ENCODE measurements at places on chromosomes 11 and 22. TPM values are rescaled to one million over a fixed set of nuclear protein-coding genes. Genes with fewer than 3 reads are reported as not detected.

DNA sequence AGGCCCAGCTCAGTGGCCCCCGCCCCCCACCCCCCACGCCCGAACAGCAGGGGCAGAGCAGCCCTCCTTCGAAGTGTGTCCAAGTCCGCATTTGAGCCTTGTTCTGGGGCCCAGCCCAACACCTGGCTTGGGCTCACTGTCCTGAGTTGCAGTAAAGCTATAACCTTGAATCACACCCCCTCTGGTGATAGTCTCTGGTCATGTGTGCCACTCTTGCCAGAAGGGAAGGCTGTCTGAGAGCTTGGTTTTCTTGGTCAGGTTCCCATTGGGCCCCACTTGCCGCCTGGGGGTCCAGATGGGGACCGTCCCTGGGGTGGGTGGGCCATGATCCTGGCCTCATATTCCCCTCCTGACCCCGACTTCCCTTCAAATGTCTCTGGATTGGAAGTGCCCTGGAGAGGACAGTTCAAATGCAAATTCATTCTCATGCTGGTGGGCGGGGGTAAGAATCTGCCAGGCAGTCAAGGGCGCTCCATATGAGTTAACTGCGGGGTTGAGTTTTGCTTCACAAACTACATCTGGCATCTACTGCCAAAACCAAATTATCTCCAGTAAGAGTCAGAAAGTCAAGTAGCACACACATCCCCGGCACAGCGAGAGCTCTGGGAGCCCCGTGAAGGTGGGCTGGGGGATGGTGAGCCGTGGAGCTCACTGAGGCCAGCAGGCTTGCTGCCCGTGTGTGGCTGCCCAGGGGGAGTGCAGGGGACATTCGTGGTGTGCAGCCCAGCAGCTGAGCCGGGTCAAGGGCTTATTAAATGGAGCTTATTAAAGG lies 35.7 kb downstream of the B3GAT1 start:
- H3K36me3 ChIP-seq, result no peaks in the 10 kb centered on the region
- peaks cover 2% of the 10 kb centered on the region for H3K27me3 ChIP-seq
- no peak overlapping the region for H3K4me3 ChIP-seq

GRCh38 chr11:2411446-2412305 lies 11.1 kb downstream of the TSSC4 start:
- H3K36me3 ChIP-seq, result no peaks in the 10 kb centered on the region
- no peaks in the 10 kb centered on the region for H3K27me3 ChIP-seq

DNA sequence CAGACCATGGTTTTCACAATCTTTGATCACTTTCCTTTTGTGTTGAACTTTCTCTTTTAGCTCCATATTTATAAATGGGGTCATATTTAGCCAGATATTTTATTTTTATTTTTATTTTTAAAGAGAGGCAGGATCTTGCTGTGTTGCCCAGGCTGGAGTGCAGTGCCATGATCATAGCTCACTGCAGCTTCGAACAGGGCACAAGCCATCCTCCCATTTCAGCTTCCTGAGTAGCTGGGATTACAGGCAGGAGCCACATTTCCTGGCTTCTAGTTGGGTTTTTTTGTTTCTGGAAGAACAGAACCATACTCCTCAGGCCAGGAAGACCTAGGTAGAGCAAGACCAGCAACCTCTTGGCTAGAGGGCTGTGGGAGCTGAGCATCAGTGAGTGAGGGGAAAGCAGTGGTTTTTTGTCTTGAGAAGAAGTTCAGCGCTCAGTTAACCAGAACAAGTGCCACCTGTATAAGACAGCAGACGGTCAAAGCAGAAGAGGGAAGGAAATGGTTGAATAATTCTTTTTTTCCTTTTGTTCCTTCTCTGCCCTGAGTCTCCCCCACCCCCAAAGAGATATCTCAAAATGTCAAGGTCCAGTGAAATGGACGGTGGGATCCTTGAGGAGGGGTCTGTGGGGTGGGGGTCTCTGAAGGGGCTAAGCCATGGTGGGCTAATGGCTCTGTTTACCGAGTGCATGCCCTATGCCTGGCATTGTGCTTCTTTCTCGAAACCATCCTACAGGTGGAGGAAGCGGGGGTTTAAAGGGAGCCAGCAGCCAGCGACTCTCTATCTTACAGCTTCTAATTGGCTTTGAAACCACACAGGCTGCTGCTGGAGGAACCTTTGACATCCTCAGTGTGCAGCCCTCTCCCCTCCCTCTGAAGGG lies 63.0 kb downstream of the PTPRJ start:
- no peaks in the 10 kb centered on the region for H3K27me3 ChIP-seq
- no peak overlapping the region for H3K27ac ChIP-seq
- H3K36me3 ChIP-seq, result no peaks in the 10 kb centered on the region
- no peak overlapping the region for H3K4me3 ChIP-seq
- DNase-seq, result no peak

- H3K4me1 ChIP-seq, result peaks cover 17% of the 10 kb centered on the region
- H3K4me3 ChIP-seq, result no peak overlapping the region
- H3K36me3 ChIP-seq, result no peaks in the 10 kb centered on the region
- peak overlapping the region; percentile 54 for H3K27ac ChIP-seq
- H3K27me3 ChIP-seq, result no peaks in the 10 kb centered on the region
Measured at GRCh38 chr11:91163619-91164451, 941.0 kb upstream of the CHORDC1 start.

DNA sequence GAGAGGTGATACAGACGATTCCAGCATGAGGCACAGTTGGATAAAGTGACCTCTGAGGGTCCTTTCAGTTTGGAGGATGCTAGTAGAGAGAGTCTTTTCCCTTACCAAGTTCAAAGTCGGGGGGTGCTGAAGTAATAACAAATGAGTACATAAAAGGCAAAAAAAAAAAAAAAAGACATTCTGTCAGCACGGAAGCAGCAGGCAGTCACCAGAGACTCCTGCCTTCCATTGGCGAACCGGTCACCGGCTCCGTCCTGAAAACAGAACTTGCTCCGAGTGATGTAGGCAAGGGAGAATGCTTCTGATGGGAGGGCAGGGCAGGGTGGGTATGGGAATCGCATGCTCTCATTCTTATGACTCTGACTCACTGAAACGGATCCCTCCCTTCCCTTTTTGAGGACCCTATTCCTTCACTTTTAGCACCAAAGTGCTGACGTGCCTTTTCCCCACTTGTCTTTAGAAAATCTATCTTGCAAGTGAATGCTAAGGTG lies 65.9 kb downstream of the PRR5L start:
- H3K36me3 ChIP-seq, result no peaks in the 10 kb centered on the region
- peak overlapping the region; percentile 69 for H3K4me3 ChIP-seq
- H3K27ac ChIP-seq, result peak overlapping the region; percentile 99
- DNase-seq, result peak; percentile 90
- no peaks in the 10 kb centered on the region for H3K27me3 ChIP-seq

- no peak for DNase-seq
- H3K4me3 ChIP-seq, result no peak overlapping the region
- no peak overlapping the region for H3K27ac ChIP-seq
- peaks cover 7% of the 10 kb centered on the region for H3K4me1 ChIP-seq
Measured at GRCh38 chr11:75767228-75767572, 1.4 kb upstream of the DGAT2 start.

DNA sequence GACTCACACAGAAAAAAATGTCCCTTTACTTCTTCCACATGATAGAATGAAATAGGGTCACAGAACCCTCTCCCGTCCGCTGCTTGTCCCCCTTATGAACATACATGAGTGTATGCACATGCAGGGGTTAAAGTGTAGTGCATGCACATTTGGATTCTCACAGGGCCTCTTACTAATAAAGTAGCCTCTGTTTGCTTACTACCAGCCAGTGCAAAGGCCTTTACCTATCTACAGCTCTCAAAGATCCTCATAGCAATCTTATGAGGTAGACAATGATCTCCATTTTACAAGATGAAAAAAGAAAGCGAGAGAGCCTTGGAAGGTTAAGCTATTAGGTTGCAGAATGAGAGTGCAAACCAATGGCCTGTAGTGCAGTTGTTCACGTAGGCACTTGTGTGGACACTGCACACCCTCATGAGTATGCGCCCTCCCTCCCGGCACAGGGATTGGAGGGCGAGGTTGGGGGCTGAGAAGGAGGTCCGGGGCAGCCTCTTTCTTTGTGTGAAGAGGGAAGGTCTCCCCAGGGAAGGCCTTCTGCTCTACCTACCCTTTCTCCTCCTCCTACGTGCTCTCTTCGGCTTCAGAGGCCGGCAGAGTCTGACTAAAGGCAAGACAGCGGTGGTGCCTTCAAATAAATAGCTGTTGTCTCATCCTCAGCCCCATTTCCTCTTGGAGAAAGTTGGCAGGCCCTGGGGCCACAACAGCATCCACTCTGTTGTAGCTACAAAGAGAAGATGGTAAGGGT lies 91.3 kb downstream of the CEP164 start:
- H3K27me3 ChIP-seq, result peaks cover 7% of the 10 kb centered on the region
- H3K36me3 ChIP-seq, result peaks cover under 1% of the 10 kb centered on the region
- no peak overlapping the region for H3K27ac ChIP-seq
- no peaks in the 10 kb centered on the region for H3K4me1 ChIP-seq
- no peak overlapping the region for H3K4me3 ChIP-seq

The OR5L1 gene
- total RNA-seq, result not detected

The SMTNL1 gene
- not detected for total RNA-seq

All from osteocyte (in vitro differentiated cells).